Activated gamma-delta T cell treated with Interleukin-2 at 50 U/mL for 16 hours (primary cell): ENCODE measurements at places on chromosomes 2 and 18.

DNA sequence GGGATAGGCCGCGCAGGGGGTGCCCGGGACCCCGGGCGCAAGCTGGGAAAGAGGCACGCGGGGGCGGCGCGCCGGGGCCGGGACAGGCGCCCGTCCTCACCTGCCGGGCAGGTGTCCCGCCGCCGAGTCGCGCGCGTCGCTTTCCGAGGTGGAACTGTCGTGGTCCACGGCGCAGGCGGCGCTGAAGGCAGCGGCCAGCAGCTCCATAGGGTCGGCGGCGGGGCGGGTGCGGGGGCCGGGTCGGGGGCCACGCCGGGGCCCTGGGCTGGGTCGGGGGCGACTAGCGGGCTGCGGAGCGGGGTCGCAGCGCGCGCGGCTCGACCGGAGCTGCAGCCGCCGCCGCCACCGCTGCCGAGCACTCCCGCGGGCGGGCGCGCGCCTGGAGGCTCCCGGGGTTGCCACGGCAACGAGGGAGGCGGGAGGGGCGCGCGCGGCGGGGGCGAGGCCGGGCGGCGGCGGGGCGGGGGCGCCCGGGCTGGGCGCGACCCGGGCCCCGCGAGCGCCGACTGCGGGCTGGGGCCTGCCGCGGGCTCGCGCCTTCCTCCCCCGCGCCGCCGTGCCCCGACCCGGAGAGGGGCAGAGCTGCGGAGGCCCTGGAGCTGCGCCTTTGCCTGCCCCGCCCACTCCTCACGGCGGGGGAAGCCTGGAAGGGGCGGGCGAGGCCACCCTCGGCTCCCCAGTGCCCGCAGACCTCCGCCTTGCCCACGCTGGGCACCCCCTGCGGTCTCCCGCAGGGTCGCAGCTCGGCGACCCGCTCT lies 57.9 kb downstream of the SNORC start:
- DNase-seq, result no peak

GRCh38 chr18:75208155-75208835 lies 644 bp downstream of the PTGR3 start:
- DNase-seq, result peak; percentile 25

GRCh38 chr2:218026676-218027425 lies 24.1 kb upstream of the TNS1 start:
- DNase-seq, result peak; percentile 2

DNA sequence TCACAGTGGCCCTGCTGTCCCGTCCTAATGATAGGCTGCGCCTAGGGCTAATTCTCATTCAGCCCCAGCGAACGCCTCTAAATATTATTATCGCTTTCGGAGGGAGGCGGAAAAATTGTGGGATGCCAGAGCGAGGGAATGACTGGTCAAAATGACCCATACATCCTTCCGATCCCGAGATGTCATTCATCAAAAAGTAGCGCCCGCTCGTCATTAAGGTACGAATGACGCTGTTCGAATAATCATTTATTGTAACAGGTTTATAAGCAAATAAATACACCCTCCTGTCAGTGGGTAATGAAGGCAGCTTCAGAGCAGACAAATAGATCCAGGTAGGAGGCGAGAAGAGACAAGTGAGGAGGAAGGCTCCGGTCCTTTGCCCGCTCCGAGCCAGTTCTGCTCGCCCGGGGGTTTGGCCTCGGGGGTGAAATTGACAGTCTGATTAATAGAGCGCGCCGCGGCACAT lies at the start of gene EVX2:
EVX2 (minus strand) TSS at position 167 of the 466 bp plus-strand sequence. CDS start 186 bp downstream, outside the sequence.
- no peak for DNase-seq

- DNase-seq, result no peak
Observed at GRCh38 chr2:126766969-126767296, 111.0 kb downstream of the GYPC start.

- no peak for DNase-seq
Observed at GRCh38 chr18:11839556-11839955, 11.7 kb upstream of the CHMP1B start.

DNA sequence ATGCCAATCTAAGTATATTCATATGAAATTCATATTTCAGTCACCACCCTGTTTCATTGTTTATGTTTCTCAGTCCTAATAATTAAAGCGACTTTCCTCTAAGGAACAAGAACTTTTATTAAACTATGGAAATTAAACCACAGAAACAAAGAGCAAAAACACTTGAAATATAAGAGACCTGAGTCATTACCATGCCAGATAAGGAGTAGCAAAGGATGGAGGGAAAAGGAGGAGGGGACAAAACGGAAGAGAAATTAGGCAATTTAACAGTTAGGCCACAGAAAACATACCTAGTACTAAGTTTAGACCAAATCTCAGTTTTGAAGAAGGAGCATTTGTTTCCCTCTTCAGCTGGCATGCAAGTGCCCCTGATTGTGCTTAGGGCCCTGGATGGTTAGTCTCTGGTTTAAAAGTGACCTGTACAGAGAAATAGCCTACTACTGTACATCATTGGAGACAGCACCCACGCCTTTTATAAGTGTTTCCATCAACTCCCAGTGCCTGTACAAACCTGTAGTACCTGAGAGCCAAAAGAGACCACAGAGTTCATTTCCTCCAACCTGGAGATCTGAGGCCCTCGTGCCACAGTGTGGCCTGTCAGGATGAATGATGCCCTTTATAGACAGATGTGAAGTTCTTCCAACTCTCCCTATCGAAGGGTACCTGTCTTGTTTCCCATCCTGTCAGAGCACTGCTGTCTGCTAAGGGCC lies 74.5 kb downstream of the SPATS2L start:
- no peak for DNase-seq

DNA sequence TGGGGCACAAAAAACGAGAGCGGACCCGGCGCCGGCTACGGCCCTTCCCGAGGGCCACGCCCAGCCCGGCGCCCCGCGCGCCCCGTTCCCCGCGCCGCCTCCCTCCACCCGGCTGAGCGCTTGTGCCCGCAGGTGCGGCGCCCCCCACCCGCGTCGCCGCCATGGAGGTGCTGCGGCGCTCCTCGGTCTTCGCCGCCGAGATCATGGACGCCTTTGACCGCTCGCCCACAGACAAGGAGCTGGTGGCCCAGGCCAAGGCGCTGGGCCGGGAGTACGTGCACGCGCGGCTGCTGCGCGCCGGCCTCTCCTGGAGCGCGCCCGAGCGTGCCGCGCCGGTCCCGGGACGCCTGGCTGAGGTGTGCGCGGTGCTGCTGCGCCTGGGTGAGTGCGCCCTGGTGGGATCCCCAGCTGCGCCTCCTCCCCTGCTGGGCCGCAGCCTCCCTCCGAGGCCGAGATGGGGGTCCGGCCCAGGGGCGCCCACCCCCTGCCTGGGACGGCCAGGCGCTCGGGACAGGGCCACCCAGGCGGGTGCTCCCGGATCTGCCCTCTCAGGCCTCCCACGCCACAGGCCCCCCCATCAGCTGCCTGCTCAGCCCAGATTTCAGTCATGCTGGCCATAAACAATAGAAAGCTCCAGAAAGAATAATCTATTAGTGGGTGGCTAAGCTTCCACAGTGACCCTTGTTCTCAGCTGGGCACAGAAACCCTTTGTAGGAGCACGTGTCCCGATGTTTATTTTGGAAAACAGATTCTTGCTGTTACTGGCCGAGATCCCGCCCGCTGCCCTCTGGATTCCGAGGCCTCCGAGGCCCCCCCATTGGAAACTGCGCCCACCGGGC lies 997 bp downstream of the BOK start:
- no peak for DNase-seq

GRCh38 chr2:19337202-19337601 lies 21.2 kb downstream of the OSR1 start:
- no peak for DNase-seq

DNA sequence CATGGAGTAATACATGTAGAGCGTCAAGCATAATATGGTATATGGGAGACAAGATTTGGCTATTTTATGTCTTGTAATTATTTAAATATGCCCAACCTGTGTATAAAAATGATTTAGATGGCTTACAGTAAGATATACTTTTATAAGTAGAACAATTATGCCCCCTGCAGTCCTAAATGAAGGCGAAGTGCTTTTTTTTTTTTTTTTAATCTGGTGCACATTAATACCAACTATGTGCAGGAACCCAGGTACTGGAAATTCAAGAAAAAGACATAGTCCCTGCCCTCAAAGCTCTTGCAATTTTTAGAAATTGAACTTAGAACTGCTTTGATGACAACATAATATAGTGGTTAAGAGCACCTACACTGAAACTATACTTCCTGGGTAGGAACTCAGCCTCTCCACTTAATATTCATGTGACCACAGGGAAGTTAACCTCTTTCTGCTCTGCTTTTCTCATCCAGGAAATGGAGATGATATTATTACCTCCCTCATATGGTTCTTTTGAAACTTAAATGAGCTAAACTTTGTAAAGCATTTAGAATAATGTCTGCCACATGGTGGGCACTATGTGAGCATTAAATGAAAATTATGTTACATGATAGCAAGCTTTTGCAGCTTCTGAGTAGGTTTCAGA lies 38.1 kb downstream of the AFTPH start:
- no peak for DNase-seq

DNA sequence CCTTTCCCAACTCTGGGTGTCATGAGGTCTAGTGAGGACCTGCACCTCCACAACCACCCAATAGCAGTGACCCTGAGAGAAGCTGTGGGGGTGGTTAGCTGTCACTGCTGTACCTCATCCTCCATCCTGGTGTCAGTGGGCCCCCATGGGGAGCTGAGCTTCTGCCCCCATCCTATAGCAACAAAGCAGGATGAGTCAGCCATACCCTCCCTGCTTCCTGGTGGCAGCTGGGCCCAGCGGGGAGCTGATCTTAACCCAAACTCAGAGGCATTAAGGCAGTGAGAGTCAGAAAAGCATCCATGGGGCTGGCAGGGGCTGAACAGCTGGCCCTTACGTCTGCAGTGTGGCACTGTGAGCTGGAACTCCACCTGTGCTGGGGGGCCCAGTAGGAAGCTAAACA lies 247.8 kb upstream of the HDAC4 start:
- no peak for DNase-seq

GRCh38 chr2:48395658-48396057 lies 134.3 kb upstream of the STON1 start:
- DNase-seq, result no peak

- DNase-seq, result no peak
Observed at GRCh38 chr2:179817181-179817841, 44.1 kb downstream of the ZNF385B start.
